ENCODE measurements at places on chromosomes 1 and 21.

- no peak for DNase-seq
Observed at GRCh38 chr1:70966018-70966638, 81.5 kb downstream of the PTGER3 start.

GRCh38 chr1:95222629-95223028 is 11.4 kb upstream of the RWDD3 start:
- DNase-seq, result no peak

DNA sequence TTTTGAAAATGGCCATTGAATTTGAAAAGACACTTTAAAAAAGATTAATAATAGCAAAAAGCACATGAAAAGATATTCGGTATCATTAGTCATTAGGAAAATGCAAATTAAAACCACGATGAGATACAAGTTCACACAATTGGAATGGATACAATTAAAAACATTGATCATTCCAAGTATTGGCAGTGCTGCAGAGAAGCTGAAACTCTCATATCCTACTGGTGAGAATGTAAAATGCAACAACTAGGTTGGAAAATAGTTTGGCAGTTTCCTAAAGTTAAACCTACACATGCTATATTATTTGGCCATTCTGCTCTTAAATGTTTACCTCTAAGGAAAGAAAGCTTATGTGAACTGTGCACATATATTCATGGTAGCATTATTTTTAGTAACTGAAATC is 838.7 kb upstream of the PRMT6 start:
- DNase-seq, result no peak

DNA sequence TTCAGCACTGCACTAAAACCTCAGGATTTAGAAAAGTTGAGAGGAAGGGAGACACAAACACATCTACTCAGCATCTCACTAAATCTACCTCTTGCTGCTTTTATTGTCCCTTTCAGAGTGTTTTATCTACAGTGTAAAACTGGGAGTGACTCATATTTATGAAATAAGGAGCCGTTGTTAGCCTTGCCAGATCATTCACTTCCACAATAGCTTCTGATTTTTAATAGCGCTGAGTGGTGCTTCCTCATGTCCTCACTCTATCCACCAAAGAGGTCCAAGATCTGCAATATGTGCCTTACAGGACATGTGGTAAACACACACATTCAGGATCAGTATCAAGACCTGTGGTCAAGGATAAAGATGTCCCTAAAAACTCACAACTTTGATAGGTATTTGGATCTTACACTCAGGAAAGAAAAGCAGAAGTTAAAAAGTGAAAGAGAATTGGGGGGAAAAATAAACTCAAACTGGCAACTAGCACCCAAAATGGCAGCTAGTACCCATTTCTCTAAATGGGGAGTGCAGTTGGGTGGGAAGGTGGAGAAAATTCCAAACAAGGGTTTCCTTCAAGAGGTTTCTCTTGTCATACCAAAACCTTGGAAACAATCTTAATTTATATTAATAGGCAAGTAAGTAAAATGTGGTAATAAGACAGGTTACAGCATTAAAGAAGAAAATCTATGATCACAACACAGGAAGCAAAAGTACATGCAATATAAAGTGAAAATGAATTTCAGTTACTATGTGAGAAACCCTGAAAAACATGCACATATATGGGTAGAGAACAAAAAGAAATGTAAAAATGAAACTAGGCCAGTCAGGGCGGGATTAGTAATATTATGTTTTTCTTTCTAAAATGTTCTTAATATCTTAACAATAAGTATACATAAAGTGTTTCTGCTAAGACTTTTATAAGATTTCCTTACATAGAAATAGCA is 15.9 kb downstream of the DUSP10 start:
- no peak for DNase-seq

- no peak for DNase-seq
Observed at GRCh38 chr1:53906121-53906520, 12.1 kb downstream of the DIO1 start.

DNA sequence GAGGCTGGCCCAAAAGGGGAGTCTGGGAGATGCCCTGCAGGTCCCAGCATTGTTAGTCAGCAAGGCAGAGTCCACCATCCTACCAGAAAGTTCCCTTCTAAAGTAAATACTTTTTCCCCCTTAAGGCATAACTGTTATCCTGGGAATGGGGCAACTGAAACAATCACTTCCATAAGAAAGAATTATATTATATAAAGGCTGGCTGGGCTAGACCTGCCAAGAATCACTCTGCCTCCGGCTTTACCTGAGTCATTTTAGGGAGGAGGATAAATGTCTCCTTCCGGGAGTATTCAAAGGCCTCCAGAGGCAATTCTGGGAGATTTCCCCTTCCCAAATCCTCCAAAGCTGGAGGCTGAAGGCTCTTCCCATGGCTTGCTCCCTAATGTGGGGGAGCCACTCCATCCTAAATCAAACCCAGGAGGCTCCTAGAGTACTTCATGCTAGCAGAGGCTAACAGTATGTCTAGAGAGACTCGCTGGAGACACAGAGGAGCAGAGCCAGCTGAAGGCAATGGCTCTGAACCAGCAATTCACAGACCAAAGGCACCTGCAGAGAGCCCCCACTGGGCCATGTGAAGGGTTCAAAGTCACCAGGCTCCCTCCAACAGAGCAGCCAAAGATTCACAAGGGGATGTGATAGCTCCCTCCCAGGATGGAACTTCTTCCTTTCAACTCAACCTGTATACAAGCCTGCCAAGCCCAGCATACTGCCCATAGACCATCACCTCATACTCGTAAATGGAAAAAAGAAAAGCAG is 116.0 kb downstream of the ASTN1 start:
- DNase-seq, result no peak

GRCh38 chr1:13943055-13943454 is 243.1 kb downstream of the PRDM2 start:
- no peak for DNase-seq

- DNase-seq, result no peak
Observed at GRCh38 chr1:151516031-151516511, 4.9 kb downstream of the CGN start.

GRCh38 chr1:119778886-119779560 is 10.3 kb upstream of the HMGCS2 start:
- DNase-seq, result no peak

- no peak for DNase-seq
Observed at GRCh38 chr1:162712317-162713029, 78.0 kb upstream of the HSD17B7 start.

DNA sequence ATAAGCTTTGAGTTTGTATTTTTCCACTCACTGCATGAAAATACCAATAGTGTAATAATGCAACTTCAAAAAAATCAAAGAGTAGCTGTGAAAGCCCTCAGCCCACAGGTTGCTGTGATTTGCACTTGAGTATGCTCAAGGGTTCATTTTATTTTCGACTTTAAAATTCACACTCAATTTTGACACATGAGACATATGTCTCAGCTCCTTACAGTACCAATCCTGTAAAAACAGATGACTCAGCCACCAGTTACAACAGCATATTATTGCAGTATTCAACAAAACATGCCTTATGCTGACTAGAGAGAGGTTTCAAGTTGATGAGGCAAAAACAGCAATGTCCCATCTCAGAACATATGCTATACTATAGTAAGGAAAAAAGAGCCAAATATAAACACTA is 66.1 kb downstream of the CYYR1 start:
- DNase-seq, result no peak

- no peak for DNase-seq
Observed at GRCh38 chr1:211909395-211909794, 78.8 kb upstream of the LPGAT1 start.

DNA sequence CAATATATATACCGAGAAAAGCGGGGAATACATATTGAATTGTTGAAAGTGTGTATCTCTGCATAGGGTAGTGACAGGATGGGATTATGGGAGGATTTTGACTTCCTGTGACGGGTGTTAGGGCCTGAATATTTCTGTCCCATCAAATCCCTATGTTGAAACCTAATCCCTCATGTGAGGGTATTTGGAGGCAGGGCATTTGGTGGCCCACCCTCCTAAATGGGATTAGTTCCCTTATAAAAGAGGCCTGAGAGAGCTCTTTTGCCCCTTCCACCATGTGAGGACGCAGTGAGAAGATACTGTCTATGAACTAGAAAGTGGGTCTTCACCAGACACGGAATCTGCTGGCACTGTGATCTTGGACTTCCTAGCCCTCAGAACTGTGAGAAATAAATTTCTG is 137.3 kb downstream of the ZSCAN20 start:
- DNase-seq, result no peak

GRCh38 chr1:217333939-217334338 is 297.0 kb downstream of the GPATCH2 start:
- no peak for DNase-seq

DNA sequence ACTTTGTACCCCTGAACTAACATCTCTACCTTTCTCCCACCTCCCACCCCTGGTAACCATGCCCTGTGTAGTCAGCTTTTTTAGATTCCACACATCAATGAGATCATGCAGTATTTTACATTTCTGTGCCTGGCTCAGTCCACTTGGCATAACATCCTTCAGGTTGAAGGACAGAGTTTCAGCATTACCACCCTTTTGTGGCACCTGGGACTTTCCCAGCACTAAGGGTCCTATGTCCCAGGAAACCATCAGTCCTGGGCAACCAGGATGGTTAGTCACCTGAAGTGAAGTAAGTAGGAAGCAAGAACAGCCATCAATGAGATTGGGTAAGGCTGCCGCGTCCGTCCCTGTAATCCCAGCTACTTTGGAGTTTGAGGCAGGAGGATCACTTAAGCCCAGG is 370.6 kb downstream of the SIPA1L2 start:
- no peak for DNase-seq

GRCh38 chr21:43352568-43353281 is 74.2 kb downstream of the SIK1 start:
- DNase-seq, result no peak

DNA sequence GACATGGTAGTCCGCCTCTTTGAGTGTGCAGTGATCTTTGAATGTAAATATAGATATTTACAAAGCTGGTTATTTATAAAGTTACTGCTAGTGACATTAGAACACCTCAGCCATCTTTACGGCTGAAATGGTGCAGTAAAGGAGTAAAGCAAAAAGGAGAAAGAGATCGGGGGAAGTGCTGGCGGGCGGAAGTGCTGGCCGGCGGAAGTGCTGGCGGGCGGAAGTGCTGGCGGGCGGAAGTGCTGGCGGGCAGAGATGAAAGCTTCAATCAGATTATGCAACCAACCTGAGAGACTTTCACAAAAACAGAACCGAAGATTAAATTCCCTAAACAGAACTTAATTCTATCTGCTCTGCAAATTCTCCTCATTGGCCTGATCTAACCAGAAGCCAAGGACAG is 1.4 kb upstream of the OR14A16 start:
- no peak for DNase-seq

- no peak for DNase-seq
Observed at GRCh38 chr1:76595024-76595423, 272.3 kb upstream of the ST6GALNAC5 start.

GRCh38 chr1:169933984-169934725 is 40.5 kb upstream of the SCYL3 start:
- no peak for DNase-seq

DNA sequence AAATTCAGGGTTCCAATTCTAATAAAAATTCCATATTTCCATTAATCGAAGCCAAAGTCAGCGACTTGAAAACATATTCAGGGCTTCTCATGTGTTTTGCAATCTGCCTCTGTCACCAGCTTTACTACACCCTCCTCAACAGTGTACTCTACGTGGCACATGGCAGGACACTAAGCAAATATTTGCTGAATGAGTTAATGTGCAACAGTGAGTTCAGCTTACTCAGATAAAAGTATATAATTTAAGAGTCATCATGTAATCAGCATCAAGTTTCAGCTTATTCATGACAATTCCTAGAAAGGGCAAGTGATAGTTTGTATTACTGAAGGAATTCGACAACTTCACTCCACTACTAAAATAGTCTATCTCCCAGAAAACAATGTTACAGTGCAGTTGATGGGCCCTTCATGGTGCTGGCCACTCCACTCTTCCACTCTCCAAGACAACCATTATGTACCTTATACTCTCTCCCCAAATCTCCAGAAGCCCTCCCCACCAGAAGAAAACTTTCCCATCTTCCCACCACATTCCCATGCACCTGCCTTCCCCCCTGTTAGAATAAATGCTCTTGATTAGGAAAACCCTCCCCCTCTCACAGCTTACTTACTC is 97.3 kb downstream of the TTLL7 start:
- no peak for DNase-seq

- no peak for DNase-seq
Observed at GRCh38 chr1:234920136-234920842, 208.3 kb downstream of the TOMM20 start.

DNA sequence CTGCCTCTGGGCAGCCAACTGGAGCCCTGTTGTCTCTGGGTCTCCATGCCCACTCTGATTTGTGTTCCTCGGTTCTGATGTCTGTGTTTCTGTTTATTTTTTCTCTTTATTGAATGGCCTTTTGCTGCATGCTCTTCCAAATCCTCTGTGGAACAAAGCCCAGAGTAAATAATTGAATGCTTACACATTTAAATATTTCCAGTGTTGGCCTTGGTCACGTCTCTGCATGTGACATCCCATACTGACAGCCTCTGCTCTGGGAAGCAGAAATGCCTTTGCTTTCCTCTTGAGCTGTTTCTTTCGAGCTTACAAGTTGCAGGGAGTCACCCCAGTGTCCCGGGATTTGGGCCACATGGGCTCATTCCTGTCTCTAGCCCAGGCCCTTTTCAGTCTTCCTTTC is 267.9 kb downstream of the PTPRU start:
- no peak for DNase-seq

DNA sequence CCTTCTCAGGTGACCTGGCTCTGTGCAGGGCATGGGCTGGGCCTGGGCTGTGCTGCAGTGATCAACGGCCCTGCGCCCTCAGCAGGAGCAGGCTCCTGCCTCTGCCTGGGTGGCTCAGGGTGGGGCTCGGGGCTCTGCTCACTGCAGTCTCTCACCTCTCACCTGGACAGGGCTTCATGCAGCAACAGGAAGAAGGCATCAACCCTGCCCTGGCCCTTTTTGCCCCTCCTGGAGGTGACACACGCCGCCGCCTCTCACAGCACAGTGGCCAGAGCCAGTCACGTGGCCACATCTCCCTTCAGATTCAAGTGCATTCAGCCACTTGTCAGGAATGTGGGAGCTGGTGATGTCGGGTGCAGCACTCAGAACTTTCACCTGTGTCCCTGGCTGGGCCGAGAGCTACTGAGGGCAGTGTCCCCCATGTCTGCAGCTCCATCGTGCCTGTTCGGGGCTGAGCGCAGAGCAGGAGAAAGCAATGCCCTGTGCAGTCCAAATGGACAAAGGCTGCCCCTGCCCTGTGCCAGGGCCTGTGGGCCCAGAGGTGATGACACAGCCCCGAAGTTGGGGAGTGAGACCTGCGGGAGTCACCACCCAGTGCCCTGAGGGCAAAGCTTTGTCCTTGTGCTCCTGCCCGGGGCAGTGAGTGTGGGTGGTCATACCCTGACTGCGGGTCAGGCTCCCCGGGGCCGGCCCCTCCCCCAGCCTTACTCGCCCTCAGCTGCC is 314.0 kb downstream of the PTPRU start:
- no peak for DNase-seq

- DNase-seq, result no peak
Observed at GRCh38 chr1:91166106-91166712, 144.4 kb upstream of the ZNF644 start.

DNA sequence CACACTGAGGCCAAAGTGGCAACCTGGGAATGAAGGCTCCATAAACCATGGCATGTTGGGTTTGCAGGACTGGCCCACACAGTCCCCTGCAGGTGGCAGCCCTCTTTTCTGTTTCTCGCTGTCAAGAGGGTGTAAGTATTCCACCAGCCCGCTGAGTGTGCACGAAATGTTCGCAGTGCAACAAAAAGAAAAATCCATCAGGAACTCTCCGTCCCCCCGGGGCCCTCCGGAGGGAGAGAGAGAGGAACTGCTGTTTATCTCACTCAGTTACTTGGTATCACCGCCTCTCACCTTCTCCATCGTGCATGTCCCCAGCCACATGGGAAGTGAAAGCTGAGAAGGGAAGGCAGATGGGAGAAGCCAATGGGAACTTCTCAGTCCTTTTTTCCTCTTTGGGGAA is 38.3 kb downstream of the NCF2 start:
- no peak for DNase-seq
